ENCODE measurements at places on chromosomes 16 and 17.

DNA sequence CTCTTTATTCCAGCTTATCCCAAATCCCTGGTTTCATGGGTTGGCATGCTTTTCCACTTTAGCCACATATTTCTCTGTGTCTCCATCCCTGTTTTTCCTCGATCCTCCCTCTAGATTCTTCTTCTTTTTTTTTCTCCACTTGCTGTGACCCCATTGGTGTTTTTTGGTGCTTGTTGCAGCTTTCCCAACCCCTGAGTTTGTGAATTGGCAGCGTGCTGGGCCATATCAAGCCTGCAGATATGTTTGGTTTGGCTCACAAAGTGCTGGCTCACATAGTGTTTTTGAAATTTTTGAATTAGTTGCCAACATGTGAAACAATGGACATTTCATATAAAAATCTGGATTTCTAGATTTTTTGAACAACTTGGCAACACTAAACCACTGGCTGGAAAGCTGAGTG is 8.8 kb downstream of the GPR139 start:
- DNase-seq: no peak

- no peak for DNase-seq
These were observed 15.8 kb downstream of the FA2H start for GRCh38 chr16:74758801-74759200.

DNA sequence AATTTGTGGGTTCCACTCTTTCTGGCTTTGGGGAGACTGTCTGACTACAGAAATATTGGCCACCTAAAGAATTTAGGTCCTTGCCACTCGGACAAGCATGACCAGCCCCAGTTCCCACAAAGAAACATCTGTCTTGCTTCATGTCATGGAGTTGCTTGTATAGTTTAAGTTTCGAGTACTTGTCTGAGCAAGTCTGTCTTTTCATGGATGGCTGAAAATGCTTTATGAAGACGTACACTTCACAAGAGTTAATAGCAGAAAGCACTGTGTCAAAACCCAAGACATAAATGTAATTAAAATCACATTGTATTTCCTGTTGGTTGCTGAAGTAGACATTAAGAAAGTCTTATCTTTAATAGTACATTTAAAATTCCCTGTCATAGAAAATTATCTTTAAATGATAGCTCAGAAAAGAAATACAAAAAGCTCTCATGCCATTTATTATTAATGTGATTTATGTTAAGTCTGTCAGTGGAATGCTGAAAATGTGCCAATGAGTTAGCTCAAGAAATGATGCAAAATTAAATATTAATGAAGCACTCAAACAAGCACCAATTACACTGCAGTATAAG is 29.8 kb upstream of the XYLT2 start:
- DNase-seq: no peak

- DNase-seq: no peak
These were observed 18.0 kb downstream of the SLFN12L start for GRCh38 chr17:35519439-35519838.

GRCh38 chr16:79347277-79347676 is 253.3 kb downstream of the MAF start:
- no peak for DNase-seq

DNA sequence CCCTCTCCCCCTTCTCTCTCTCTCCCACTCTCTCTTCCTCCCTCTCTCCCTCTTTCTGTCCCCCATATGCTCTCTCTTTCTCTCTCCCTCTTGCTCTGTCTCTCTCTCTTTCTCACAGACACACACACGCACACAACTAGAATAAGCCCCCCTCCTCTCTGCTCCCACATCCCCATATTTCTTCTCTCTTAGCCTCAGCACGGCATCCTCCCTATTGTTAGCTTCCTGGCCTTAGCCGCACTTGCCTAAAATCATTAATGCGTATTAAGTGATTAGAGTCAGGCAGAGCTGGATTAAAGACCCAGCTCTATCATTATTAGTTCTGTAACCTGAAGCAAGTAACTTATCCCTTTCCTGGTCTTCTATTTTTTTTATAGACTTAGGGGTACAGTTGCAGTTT is 319.0 kb upstream of the C16orf82 start:
- no peak for DNase-seq

Measured in T-cell (primary cell).